ENCODE measurements at places on chromosomes 1 and 21. TPM values are rescaled to one million over a fixed set of nuclear protein-coding genes. Genes with fewer than 3 reads are reported as not detected.

The HAO2 gene
- not detected for total RNA-seq

The FALEC gene
- total RNA-seq: not detected

The PALMD gene
- total RNA-seq: not detected

The ARHGEF19 gene
- total RNA-seq: 1.9 TPM

The DENND2C gene
- 2.8 TPM for total RNA-seq

The AHCYL1 gene
- 7.0 TPM for total RNA-seq

The EXTL1 gene
- under 0.01 TPM for total RNA-seq

The TEKT2 gene
- 0.10 TPM for total RNA-seq

The APOBEC4 gene
- total RNA-seq: 0.10 TPM

The GSTM4 gene
- 8.4 TPM for total RNA-seq

The OLFM3 gene
- total RNA-seq: 0.10 TPM

The PCP4 gene
- total RNA-seq: not detected

The SYNC gene
- total RNA-seq: 0.10 TPM

The CACYBP gene
- 96.9 TPM for total RNA-seq

The FMO5 gene
- total RNA-seq: 3.5 TPM

The TMPRSS3 gene
- 0.42 TPM for total RNA-seq

The PTGFRN gene
- 0.73 TPM for total RNA-seq

The UMODL1 gene
- total RNA-seq: under 0.01 TPM

The LRRC7 gene
- total RNA-seq: 1.7 TPM

The VANGL2 gene
- under 0.01 TPM for total RNA-seq

The LCK gene
- total RNA-seq: 112 TPM

The PHGDH gene
- total RNA-seq: 2.8 TPM

The IL12RB2 gene
- 1.3 TPM for total RNA-seq

The CFHR4 gene
- not detected for total RNA-seq

The TEDDM1 gene
- not detected for total RNA-seq

The MAD2L2 gene
- total RNA-seq: 28.7 TPM

The SLC25A24 gene
- 20.0 TPM for total RNA-seq

The IL20 gene
- not detected for total RNA-seq

The OPRD1 gene
- not detected for total RNA-seq

The CD84 gene
- 33.4 TPM for total RNA-seq

The CA6 gene
- total RNA-seq: 0.63 TPM

The IL22RA1 gene
- not detected for total RNA-seq

Measured in mononuclear cell (primary cell).